ENCODE measurements at places on chromosomes 2 and 18.
A peak's percentile ranks its signal among the peaks of the same experiment; 100 is the strongest.

DNA sequence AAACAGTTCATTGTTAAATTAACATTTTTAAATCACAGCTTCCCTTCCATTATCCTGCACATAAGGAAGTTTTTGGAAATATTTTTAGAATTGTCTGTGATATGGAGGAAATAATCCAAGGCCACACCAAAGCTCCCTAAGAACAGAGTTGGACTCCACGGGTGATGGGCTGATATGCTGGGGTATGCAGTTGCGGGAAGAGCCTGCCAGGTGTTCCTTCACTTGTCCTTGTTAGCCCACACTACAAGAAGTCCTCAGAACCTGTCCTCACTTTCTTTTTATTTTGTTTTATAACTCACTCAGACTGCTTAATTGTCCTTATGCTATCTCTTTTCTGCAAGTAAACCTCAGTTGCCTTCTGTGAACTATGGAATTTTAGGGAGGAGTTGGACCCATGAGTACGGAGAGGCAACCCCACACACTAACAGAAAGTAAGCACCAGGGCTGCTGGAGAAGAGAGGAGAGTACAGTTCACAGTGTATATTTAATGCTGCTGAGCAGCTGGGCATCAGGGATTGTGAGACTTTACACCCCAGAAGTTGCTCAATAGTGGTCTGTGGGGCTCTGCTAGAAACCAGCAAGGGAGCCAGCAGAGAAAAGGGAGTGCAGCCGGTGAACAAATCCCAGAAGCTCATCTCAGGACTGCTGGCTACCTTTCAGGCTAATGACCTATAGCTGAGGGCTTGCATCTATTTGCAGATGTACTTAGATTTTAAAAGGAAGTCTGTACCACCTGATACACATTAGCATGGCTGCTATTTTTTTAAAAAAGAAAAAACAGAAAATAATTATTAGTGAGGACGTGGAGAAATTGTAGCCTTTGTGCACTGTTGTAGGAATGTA is 280.1 kb upstream of the STON1 start:
- DNase-seq = no peak

- no peak for DNase-seq
Observed at GRCh38 chr2:127218812-127219170, 1.3 kb downstream of the CYP27C1 start.

DNA sequence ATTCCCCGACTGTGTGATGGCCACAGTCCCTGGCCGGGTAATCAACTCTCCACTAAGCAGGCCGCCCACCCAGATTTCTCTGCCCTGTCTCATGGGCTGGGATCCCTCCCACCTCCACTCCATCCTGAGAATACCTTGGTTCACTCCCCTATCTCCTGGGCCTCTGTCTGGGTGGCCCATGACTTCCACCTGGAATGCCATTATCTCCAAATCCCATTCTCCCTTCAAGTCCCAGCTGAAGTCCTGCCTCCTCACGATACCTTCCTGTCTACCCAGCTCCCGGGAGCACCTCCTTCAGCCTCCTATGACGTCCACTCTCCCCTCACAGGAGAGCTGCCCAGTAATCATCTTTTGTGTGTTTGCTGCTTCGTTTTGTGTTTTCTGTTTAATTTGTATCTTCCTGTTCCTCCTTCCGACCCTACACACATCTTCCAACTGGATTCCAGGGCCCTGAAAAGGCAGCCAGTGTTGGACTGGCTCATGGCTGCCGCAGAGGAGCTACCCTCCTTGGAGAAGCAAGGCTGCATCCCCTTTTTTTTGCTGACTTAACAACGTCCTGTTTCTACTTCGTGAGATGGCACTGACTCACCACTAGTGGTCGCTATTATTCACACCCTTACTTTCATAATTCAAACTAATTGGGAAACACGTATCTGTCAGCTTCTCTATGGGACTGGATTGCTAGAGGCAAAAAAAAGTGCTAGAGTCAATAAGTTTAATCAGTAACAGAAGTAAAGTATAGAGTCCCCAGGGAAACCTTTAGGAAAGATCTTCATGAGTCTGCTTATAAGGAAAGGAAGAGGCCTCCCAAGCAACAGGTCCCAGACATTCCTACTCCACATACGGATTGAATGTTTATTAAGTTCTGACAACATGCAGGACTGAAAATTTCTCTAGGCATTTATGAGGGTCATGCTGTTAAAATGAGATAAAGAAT is 171.9 kb upstream of the GATA6 start:
- DNase-seq = peak; percentile 81

GRCh38 chr2:23824777-23825212 is 102.1 kb downstream of the ATAD2B start:
- DNase-seq = peak; percentile 44

GRCh38 chr2:178819147-178819875 is 12.1 kb upstream of the TTN start:
- no peak for DNase-seq

DNA sequence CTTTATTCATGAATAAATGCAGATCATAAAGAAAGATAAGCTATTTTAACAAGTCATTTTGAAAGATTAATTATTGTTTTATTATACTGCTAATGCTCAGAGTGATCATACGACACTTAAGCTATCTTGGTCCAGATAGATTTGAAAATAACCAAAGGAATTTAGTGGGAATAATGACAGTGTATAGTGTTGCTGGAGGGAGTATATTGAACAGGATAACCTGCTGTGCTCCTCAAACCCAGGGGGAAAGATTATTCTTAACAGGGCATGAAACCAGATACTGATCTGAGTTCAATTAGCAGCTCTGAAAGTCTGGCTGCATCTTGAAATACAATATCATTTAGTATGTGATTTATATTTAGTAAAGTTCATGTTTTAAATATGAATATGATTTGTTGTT is 216.3 kb upstream of the ITGA4 start:
- DNase-seq = no peak

DNA sequence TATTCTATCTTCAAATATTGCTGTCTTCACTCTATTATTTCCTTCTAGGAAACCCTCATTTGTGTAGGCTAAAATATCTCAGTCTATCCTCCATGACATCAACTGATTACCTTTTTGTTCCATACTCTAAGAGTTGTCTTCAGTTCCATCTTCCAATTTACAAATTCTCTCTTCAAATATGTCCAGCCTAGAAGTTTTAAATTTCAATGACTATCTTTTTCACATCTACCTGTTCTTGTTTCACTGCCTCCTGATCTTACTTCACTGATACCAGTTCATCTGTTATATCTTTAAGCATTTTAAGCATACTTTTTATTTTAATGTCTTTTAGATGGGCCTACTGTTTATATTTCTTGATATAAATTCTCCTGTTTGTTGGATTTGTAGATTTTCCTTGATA is 53.6 kb upstream of the COX7A2L start:
- no peak for DNase-seq

- DNase-seq = no peak
Observed at GRCh38 chr2:16617282-16618266, 48.1 kb downstream of the CYRIA start.

DNA sequence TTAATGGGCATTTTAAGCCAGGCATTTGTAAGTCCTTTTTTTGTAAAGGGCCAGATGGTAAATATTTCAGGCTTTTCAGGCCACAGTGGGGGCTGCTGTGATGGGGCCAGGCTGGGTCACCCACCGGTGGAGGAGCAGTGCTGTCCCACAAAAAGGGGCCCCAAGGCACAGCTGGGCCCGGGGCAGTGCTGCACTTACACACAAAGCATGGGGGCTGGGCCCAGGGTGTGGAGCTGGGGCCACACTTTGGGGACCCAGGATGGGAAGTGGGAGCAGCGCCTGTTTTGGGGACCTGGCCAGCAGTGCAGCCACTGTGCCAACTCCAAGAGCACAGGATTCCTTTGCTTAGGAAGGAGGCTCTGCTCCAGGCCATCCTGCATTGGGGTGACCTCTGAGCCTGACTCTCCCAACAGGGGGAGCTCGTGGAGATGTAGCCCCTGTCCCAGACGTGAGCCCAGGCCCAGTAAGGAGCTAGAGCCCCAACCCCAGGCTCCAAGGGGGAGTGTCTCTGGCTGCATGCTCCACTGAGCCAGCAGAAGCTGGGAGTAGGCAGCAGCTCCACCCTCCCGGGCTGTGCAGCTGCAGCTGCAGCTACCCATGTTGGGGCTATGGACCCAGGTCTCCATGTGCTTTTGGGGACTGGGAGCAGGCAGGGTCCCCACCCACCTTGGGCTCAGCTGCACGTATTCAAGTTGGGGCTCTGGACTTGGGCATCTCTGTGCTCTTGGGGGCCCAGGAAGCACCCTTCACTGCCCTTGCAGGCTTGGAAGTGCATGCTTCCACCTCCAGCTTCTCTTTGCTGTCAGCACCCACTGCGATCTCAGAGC is 1036.5 kb upstream of the CNTNAP5 start:
- DNase-seq = no peak

DNA sequence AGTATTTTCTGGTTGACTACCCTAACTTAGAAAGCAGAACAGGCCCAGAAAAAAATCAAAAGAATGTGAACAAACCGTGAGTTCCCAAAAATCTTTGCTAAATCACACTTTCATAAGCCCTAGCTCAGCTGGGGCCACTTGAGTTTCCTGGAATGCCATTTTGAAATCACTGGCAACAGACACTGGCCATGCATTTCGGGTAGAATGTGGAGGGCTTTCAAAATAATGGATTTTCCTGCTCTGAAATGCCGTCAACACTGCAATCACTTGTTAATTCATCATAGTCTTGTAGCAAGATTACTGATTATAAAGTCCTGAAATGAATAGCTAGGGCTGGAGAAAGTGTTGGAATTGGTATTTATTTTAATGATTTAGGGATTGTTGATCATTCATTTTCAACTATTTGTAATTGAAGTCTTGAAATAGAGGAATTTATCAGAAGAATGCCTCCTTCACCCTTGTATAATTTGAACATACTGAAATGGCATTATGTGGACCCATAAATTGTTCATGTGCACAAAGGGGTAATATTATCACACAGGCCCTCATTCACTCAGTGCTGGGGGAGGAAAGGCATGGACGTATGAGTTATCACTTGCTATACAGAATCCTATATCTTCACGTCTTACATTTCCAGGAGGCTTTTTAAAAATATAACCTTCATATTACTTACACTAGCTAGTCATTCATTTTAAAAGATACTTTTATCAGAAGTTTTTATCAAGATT is 134.8 kb downstream of the DTNA start:
- no peak for DNase-seq

- DNase-seq = peak; percentile 11
Observed at GRCh38 chr2:63790906-63791305, 50.8 kb upstream of the UGP2 start.
